ENCODE measurements at places on chromosomes 2 and 18.

- DNase-seq: no peak
Observed at GRCh38 chr2:42928692-42929545, 136.5 kb upstream of the HAAO start.

DNA sequence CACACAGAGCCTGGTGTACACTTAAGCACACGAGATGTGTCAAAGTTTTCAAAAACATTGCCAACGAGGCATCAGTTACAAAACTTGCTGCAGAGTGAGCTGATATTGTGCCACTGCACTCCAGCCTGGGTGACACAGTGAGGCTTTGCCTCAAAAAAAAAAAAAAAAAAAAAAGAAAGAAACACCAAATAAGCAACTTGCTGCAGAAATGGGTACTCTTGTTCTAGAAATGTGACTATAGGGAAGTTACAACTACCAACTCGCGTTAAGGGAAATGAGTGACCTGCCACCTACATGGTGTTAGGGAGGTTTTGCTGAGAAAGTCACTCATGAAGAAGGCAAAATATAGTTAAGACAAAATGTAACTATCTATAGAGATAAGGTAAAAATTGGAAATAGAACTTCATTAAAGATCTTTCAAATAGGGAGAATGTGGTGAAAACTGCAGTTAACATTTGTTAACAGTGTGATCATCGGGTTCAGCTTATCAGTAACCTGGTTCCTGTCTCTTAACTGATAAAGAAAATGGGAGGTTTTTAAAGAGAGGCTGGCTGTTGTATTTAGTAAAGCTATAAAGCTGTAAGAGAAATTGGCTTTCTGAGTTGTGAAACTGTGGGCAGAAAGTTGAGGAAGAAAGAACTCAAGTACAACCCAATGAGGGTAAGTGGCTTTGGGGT lies at the start of gene IL1RL1:
Gene IL1RL1 (plus strand): TSS at position 600 of the 677 bp plus-strand sequence. CDS start 26,702 bp downstream, outside the sequence.
- no peak for DNase-seq

- no peak for DNase-seq
Observed at GRCh38 chr2:1802469-1803216, 58.3 kb upstream of the PXDN start.

- no peak for DNase-seq
Observed at GRCh38 chr2:20496076-20496872, 49.4 kb downstream of the RHOB start.

GRCh38 chr2:181943411-181944124 lies 42.1 kb upstream of the PPP1R1C start:
- DNase-seq: no peak

DNA sequence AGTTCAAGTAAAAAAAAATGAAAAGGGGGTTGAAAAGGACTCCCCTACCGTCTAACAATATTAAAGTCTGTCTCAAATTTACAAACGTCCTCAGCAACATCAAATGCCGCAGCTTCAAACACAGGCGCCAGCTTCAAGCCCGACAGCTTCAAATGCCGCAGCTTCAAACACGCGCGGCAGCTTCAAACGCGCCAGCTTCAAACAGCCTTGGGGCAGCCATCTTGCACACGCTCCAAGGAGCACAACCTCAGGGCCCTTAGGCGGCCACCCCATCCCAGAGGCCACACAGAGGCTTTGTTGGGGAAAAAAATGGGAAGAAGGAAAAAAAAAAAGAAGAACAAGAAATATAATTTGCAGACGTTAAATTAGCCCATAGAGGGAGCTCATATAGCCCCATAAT lies 244.4 kb upstream of the VRK2 start:
- DNase-seq: no peak

GRCh38 chr2:176449852-176450251 lies 180.6 kb downstream of the MTX2 start:
- DNase-seq: no peak

DNA sequence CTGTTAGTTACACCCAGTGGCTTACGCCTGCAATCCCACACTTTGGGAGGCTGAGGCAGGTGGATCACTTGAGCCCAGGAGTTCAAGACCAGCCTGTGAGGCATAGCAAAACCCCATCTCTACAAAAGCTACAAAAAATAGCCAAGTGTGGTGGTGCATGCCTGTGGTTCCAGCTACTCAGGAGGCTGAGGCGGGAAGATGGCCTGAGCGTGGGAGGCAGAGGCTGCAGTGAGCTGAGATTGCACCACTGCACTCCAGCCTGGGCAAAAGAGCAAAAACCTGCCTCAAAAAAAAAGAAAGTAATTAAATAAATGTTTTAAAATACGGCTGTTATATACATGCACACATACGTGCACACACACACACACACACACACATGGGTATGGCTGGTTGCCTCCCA lies 194.8 kb downstream of the HDAC4 start:
- no peak for DNase-seq
